Activated gamma-delta T cell treated with Interleukin-2 at 50 U/mL for 16 hours (primary cell): ENCODE measurements at places on chromosomes 11 and 22.

- DNase-seq, result no peak
These were observed 7.6 kb downstream of the MMP20 start for GRCh38 chr11:102617466-102618008.

DNA sequence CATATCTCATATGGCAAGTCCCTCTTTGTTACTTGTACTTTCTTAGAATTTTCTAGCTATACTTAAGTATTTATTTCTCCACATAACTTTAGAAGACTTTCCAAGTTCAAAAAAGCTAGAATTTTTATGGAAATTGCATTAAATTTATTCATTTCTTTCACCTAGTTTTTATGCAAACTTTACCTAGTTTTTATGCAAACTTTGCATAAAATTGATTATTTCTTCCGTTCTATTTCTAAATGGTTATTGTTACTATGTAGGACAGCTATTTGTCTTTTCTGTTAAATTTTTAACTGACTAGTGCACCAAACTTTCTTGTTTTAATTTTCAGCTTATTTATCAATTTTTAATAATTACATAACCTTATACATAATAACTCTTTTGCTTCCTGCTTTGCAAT, 3.2 kb upstream of the CREBZF start:
- DNase-seq, result no peak

- DNase-seq, result no peak
These were observed 121.7 kb downstream of the MN1 start for GRCh38 chr22:27679693-27680488.

DNA sequence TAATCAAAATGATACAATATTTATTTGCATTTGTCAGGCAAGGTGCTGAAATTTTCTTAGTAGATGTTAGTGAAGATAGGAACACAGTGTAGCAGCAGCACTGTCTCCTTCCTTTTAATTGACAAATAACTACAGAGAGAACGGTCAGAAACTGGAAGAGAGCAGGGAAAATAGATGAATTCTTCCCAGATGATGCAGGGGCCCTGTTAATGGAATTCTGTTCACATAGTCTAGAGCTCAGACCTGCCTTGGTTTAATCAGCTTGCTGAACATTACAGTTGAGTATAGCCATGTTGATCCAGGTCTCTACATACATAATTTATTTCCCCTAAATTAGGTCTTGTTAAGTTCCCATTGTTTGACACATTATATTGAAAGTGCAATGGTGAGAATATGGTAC, 127.4 kb downstream of the SLC17A6 start:
- DNase-seq, result no peak

DNA sequence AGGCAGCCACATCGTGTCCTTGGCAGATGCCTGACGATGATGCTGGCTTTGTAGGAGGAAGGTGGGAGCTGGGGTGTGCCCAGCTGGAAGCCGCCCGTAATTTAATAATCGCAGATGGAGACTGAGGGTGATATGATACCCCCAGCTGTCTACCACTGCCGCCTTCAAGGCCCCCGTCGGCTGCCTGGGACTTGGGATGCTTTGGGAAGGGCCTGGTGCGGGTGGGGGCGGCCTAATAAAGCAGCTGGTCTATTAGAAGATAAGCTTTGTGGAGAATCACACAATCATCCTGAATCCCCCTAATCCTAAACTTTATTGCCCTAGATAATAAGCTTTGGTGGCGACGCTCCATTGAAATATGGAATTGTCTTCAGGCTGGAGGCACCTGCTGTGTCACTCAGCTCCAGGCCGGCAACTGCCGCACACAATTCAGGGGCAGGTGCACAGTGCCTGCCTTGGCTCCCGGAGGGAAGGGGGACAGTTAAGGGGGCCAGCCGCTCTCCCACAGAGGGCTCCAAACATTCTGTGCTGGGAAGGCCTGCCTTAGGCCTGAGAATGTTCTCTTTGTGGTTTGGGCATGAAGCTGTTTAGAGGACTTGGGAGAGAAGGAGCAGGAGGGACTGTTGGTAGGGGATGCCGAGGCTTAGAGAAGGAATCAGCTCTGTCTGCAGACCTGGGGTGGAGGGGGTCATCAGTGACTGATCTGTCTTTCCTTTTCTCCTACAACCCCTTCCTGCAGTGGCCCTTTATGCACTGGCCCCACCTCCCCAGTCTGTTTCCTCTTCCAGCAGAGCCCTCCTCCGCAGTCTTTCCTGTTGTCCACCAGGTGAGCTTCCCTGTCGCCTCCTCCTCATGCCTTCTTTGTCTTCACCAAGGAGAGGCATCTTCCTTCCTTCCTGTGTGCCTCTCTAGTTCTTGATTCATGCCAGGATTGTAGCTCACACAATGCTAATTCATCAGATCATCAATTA, 65.3 kb downstream of the ARL14EP start:
- no peak for DNase-seq

DNA sequence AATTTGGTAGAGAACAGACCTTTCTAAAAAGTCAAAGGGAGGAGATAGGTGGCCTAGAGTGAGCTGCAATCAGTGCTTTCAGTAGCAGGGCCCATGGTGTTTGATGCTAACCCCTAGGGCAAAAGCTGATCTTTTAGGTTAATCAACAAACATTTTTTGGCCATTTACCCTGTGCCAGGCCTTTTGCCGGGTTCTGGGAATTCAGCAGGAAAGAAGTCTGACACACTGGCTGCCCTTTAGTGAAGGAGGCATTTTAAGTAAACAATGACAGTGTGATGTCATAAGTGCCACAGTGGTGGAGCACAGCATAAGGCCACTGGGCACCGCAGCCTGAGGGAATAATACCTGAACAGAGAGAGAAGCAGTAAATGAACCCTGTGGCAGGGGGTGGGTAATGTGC, 29.0 kb downstream of the C22orf31 start:
- DNase-seq, result no peak

DNA sequence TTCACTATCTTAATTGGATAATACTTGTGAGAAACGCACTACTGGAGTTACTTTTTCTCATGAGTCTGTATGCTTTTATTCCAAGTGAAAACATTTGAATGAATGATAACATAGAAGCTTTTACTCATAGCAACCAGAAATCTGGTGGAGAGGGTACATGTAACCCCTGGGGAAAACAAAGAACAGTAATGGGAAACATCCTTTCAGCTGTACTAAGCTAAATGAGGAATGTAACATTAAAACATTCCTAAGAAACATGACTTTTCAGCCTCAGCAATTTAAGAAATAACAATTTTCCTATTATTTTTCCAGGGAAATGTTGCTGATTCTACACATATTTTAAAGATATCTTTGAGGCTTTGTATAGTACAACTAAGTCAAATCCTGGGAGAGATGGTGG, 97.2 kb upstream of the CEP126 start:
- DNase-seq, result no peak

GRCh38 chr11:67345247-67345919, 8.0 kb downstream of the POLD4 start:
- no peak for DNase-seq

DNA sequence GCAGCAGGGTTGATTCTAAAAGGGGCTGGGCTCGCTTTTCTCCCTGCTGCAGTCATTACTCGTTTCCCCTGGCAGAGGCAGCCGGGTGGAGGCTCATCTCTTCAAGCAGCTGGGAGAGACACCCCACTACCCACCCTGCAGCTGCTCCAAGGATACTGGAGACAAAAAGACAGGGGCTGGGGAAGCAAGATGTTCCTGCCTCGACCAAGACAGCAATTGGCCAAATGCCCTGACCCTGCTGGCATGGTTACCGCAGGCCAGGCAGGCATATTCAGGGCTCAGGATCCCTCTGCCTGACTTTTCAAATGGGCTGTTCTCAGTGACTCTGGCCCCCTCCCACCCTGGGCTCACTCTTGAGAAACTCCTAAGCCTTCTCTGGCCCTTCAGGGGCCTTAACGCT, 6.8 kb upstream of the RGL4 start:
- no peak for DNase-seq

DNA sequence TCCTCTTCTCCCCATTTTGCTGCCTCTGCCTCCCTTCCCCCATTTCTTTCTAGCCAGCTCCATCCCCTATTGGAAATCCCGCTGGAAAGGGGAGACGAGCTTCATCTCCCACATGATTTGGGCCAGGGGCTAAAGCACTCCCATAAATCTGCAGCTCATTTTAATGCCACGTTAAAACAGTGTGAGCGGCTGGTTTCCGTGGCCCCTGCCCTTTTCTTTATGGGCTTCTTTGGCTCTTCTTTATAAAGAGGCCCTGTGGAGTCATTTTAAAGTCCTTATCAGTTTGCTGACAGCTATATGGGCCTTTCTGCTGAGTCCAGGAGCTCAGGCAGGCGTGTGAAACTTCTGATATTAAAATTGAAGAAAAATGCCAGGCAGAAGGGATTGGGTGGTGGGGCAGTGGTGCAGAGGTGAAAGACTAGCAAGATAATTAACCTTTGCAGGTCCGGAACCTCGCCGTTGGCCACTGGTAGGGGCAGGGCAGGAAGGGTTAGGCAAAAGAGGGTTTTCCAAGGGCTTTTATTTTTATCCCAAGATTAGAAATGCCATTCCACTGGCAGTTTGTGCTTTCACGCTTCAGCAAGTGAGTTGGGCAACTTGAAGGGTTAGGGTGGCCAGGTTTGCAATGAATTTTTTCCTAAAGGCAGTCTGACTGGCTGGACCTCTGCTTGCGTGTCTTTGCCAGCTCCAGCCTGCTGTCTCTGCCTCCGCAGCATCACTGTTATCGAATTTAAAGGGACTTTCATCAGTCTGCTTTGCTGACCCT, 44.3 kb downstream of the EXT2 start:
- DNase-seq, result no peak

DNA sequence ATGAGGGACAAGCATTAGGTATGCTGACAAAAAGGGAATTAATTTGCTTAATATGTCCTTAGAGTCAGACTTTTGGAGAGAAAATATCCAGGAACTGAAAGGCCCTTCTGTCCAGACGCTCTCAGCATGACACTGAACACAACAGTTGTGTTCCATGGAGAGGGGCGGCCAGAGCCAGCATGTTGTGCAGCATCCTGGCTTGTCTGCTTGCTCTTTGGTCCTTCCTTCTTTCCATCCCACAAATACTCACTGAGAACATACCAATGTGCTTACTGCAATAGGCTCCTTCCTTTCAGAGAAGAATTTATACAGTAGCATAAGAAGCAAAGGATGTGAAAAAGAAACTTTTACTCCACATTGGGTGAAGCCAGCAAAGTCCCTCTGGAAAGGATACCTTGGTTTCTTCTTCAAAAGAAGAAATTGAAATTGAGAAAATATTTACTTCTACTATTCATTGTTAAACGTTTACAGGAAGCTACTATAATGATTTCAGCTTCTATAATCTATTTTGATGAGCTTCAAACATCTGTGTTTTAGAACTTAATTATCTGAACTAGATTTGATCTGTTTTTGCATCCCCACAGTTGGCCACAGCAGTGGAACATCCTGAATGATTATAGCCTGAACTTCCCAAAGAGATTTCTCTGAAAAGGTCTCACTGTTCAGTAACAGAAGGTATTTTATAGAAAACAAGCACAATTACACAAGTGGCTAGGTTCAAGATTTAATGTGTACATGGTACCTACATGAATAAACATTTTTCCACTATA, 304.1 kb upstream of the PITPNB start:
- DNase-seq, result no peak

- no peak for DNase-seq
These were observed at the start of gene MS4A12 for GRCh38 chr11:60492488-60493009. MS4A12 (plus strand) TSS chr11:60492778; CDS start chr11:60497319, 4,541 bp downstream.

- no peak for DNase-seq
These were observed 41.9 kb upstream of the MN1 start for GRCh38 chr22:27843441-27843840.

- peak; percentile 62 for DNase-seq
These were observed 5.6 kb upstream of the SH3BP1 start for GRCh38 chr22:37633625-37634416.

DNA sequence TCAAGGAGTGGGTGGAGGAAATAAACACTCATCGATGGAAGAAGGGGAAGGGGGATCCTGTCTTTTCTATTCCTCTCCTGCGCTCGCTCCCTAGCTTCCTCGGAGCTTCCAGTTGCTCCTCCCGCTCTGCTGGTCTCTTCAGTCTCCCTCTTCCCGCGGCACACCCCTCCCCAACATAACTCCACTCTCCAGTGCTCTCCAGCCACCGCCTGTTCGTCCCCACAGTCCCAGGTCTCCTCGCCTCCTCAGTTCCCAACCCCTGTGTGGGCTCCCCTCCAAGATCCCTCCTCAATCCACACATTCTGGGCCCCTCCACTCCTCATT, 438 bp downstream of the ZW10 start:
- DNase-seq, result no peak

- DNase-seq, result no peak
These were observed 14.1 kb upstream of the SYT8 start for GRCh38 chr11:1820463-1821325.

DNA sequence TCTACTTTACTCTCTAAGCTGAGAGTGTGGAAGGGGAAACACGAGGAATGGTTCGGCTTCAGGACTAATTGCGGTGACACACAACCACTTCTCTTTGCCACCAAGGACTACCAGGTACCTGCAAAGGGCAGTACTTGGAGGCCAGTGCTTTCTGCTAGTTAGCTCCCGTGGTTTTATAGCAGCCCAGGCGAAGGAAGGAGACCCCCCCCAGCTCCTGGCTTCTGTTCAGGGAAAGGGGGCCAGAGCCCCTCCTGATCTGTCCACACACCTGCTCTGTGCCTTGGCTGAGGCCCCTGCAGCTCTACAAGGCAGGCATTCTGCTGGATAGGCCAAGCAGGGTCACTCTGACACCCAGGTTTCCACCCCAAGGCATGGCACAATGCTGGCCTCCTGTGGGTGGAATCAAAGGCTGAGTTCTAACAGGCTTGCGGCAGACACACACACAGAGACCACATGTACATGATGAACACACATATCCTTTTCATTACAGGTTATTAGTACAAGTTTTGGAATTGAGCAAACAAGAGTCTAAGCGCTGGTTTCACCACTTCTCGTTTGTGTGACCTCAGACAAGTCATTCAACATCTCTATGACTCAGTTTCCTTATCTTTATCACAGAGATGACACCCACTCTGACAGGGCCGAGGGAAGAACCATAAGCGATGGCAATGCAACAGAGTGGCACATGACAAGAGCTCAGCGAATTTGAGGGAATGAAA, 7.5 kb downstream of the SERPIND1 start:
- DNase-seq, result no peak

- DNase-seq, result no peak
These were observed 27.4 kb upstream of the GSTP1 start for GRCh38 chr11:67556244-67556643.

GRCh38 chr11:115911613-115912346, 407.6 kb upstream of the CADM1 start:
- DNase-seq, result no peak

DNA sequence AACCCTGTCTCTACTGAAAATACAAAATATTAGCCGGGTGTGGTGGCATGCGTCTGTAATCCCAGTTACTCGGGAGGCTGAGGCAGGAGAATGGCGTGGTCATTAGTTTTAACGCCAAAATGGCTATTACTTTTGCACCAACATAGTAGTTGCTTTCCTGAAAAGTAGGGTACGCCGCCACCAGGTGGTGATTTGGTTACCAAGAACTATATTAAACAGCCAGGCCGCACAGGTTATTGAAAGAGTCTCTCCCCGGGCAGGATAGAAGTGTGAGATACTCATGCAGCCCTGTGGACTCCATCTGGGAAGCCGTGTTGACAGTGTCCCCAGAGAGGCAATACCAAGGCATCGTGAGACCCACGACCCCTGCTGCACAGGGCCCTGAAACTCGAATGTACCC, 24.6 kb upstream of the LRRC32 start:
- no peak for DNase-seq

- DNase-seq, result no peak
These were observed 391.3 kb downstream of the JRKL start for GRCh38 chr11:96781082-96781481.

GRCh38 chr22:30830907-30831306, 136.2 kb downstream of the OSBP2 start:
- no peak for DNase-seq

GRCh38 chr11:100827934-100828661, 141.0 kb downstream of the ARHGAP42 start:
- DNase-seq, result no peak
